ENCODE measurements at places on chromosomes 6 and 20.
A peak's percentile ranks its signal among the peaks of the same experiment; 100 is the strongest.

- H3K36me3 ChIP-seq, result peaks cover 25% of the 10 kb centered on the region
- H3K4me1 ChIP-seq, result peaks cover 22% of the 10 kb centered on the region
- no peaks in the 10 kb centered on the region for H3K27me3 ChIP-seq
- no peak for DNase-seq
Measured at GRCh38 chr20:51484831-51485230, 57.7 kb downstream of the NFATC2 start.

DNA sequence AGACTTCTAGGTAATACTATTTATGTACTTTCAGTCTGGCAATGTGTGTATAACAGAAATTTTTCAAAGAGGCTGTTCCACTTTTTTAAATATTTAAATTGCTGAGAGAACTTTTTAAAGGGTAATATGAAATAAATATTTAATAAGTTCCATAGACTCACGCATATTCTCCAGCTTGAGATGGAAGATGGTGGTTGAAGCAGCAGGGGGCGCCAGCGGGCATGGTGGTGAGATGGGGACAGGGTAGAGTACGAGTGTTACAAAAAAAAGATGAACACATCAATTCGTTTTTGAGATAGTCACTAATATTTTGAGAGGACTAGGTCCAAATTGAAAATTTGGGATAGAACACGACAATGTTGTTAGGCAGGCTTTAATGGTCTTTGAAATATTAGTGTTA is 68.4 kb downstream of the RSPO3 start:
- H3K4me1 ChIP-seq, result no peaks in the 10 kb centered on the region
- H3K4me3 ChIP-seq, result no peak overlapping the region
- DNase-seq, result peak; percentile 2
- H3K36me3 ChIP-seq, result no peaks in the 10 kb centered on the region

DNA sequence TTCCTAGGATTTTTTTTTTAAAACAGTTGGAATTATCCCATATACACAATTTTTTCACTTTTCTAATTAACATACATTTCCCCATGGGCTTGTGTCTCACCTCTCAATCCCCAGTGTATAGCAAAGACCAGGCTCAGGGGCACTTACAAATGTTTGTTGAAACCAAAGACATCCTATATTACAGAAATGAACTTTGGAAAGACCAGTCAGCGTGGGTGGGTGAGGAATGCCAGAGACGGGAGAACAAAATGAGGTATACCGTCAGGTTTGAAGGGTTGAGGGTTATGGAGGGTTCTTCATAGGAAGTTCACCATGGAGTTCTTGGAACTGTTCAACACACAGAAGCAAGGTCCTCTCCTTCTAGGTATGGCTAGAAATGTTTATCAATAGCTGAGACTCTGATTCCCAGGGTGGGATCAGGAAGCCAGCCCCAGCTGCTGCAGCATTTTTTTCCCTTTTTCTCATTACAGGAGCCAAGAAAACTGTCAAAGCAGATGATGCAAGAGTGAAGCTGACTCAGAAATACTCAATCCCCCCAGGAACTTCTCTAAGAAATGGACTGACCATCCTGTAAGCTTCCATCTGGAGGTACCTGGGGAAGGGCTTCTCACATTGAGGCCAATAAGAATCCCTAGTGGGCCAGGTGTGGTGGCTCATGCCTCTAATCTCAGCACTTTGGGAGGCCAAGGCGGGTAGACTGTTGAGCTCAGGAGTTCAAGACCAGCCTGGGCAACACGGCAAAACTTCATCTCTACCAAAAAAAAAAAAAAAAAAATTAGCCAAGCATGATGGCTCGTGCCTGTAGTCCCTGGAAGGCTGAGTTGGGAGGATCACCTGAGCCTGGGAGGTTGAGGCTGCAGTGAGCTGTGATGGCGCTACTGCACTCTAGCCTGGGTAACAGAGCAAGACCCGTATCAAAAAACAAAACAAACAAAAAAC is 15.9 kb upstream of the TBC1D20 start:
- no peak for DNase-seq
- no peaks in the 10 kb centered on the region for H3K27me3 ChIP-seq
- no peak overlapping the region for H3K27ac ChIP-seq
- peaks cover 11% of the 10 kb centered on the region for H3K36me3 ChIP-seq

DNA sequence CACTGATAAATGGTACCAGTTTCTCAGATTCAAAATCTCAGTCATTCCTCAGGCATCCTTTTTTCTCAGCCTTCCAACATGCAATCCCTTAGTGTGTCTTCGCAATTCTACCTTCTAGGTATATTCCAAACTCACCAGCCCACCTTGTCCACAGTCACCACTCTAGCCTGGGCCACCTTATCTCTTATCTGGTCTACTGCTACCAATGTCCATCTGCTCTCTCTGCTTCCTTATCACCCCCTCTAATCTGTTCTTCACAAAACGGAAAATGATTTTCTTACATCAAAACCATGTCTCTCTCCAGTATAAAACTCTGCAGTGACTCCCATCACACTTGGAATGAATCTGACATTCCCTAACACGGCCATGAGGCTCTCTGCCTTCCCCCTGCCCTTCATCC is 91.9 kb downstream of the PREP start:
- DNase-seq, result no peak
- H3K27ac ChIP-seq, result no peak overlapping the region
- no peaks in the 10 kb centered on the region for H3K27me3 ChIP-seq
- H3K4me1 ChIP-seq, result no peaks in the 10 kb centered on the region

Measured in effector memory CD4-positive, alpha-beta T cell (primary cell).